ENCODE measurements at places on chromosomes 13 and 19.
A peak's percentile ranks its signal among the peaks of the same experiment; 100 is the strongest.

- DNase-seq = no peak
These were observed 89.7 kb downstream of the RAB20 start for GRCh38 chr13:110471833-110472162.

DNA sequence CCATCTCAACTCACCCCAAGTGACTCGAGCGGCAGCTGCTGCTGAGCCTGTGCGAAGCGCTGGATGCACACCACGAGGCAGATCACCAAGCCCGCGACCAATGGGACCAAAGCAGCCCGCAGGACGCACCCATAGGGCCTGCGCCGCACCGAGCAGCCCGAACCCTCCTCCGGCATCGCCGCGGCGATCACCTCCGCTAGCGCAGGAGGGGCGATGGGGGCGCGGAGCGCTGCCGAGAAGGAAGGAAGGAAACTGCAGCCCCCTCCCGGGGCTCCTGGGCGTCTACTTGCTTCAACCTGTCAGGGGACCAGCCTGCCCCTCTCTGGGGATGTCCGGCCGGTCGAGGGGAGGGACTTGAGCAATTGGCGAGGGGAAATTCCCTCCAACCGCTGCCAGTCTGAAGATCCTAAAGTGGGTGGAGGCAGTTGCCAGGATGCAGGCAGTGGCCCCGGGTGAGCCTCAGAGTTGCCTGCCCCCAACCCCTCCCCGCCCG lies at the start of gene CD70:
TSS of gene CD70 (minus strand) at position 324 of the 493 bp plus-strand sequence. CDS start at position 176, 148 bp downstream.
- DNase-seq = peak; percentile 32

DNA sequence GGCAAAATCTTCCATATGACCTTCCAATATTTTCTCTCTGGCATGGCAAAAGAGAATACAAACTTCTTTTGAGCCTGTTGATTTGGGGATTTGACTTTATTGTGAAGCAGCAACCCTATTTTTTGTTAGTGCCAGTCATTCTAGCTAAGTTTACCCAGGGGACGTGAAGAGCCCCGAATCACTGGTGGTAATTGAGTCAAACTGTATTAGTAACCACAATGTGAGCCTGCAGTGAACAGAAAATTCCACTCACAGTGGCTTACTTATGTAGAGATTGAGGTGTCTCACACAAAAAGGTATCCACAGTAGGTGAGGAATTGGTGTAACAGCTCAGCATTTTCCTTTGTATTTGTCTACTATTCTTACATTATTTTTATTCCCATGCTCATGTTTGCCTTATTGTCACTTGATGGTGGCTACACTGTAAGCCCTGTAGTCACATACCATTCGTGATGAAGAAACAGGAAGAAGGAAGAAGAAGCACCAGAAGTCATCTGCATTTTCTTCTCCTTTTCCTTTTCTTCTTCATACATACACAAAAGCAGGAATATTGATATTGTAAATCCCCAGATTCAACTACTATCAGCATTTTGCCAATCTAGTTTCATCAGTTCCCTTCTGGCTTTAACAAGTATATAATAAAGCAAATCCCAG lies 33.3 kb upstream of the MYCBP2 start:
- no peak for DNase-seq

DNA sequence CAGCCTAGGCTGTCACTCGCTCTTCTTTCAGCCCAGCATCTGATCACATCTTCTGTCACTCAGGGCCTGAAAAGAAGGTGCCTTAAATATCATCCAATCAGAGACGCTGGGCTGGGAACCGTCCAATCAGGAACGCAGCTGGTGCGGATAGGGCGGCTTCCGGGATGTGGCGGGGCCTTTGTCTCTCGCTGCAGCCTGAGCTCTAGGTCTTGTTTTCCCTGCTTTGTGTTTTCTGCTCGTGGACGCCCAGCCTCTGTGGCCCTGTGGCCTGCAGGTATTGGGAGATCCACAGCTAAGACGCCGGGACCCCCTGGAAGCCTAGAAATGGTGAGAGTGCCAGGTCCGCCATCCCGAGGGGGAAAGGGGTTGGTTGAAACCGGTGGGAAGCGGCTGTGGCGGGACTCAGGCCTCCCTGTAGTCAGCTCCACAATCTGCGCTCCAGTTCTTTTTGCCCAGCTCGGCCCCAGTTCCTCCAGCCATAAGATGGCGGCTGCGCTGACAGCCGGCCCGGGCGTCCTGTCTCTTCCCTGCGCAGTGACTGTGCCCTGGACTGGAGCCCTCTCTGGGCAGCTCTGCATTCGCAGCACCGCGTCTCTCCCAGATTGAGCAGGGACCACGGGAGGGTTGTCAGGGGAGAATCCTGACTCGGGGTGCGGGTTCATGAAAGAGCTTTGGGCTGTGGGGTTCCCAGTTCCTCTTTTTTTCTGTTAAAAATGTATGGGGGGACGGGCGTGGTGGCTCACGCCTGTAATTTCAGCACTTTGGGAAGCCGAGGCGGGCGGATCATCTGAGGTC lies at the start of gene ZNF85:
TSS of gene ZNF85 (plus strand) at position 175 of the 795 bp plus-strand sequence. CDS start at position 325, 150 bp downstream.
- DNase-seq = peak; percentile 89

DNA sequence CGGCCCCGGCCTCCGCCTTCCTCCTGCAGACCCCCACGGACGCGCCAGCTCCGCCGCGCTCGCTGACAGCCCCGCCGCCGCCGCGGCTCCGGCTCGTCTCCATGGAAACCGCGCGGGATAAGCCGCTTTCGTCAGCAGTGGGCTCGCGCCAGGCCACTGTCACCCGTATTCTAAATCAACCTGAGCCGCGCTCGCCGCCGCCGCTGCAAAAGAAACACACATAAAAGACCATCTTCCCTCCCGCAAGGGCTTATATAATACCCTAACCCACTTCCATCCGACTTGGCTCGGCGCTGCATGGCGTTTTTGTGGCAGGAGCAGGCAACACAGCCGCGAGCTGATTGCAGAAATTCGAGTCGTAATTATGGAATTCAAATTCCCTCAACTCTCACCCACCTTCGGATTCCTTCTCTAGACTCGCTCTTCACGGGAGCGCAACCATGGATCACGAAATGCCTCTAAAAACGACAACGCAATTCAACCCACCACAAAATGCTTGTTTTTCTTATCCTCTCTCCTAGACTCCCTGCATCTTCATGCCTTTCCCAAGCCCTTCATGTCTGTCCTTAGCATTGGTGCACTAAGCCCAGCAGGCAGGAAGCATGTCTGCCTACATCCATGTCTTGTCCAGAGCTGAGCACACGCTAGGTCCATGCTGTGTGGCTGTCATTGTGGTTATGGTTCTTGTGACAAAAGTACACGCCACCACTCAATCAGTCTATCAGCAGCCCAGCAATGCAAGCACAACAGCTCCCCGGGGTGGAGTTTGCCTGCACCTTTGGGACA lies at the start of gene AMER2:
TSS of gene AMER2 (minus strand) at position 772 of the 786 bp plus-strand sequence. CDS start at position 103, 669 bp downstream.
- no peak for DNase-seq
